ENCODE measurements at places on chromosomes 6 and 20.

DNA sequence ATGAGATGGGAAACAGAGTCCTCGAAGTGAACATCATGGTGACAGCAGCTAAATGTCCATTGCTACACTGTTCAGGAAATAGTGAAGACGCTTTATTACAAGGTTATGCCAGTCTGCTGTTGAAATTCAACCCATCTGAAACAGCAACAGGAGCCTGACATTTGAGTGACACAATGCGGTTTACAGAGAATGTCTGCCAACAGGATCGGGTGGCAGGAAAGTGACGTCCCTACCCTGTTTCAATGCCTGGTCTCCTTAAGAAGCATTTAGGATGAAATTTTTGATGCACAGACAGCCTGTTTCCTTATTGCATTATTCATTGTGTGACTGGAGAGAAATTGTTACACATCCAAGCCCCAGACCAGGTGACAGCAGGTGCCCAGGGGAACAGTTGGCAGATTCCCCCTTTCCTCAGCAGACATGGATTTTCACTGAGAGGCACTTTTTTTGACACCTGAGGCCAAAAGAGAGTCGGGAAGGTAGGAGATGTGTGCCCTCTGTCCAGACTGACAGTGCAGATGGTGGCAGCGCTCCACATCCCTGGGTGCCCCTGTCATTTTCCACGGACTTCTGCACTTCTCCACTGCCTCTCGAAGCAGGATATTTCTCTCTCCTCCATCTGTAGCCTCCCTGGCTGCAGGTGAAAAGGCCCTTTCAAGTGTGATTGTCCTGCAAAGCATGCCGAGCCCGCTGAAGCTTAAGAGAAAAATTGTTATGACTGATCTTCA is 87.9 kb downstream of the BFSP1 start:
- no peak overlapping the region for H3K27ac ChIP-seq
- DNase-seq = no peak
- H3K27me3 ChIP-seq = no peaks in the 10 kb centered on the region
- H3K36me3 ChIP-seq = no peaks in the 10 kb centered on the region
- H3K4me1 ChIP-seq = no peaks in the 10 kb centered on the region

DNA sequence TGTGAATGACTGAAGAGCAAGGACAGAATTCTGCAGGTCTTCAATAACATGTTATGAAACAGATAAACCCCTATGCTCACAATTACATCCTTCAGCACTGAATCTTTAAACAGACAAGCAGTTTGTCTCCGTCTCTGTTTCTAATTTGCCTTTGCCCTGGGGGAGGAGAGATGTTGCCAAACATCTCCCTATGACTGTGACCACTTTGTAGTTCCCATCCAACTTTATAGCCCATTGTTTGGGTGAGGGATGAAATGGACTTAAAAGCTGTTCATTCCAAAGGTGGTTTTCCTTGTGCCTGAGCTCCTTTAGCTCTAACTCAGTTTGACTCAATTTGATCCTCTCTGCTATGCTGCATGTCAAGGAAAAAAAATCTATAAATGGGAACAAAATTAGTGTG is 19.5 kb upstream of the ADTRP start:
- no peak overlapping the region for H3K4me3 ChIP-seq
- no peaks in the 10 kb centered on the region for H3K27me3 ChIP-seq
- DNase-seq = no peak

GRCh38 chr6:109781001-109781400 is 89.9 kb downstream of the FIG4 start:
- no peaks in the 10 kb centered on the region for H3K27me3 ChIP-seq
- H3K36me3 ChIP-seq = no peaks in the 10 kb centered on the region
- no peaks in the 10 kb centered on the region for H3K4me1 ChIP-seq
- H3K27ac ChIP-seq = no peak overlapping the region
- H3K4me3 ChIP-seq = no peak overlapping the region

GRCh38 chr20:29878777-29879442 is 1378.6 kb upstream of the DEFB115 start:
- H3K36me3 ChIP-seq = no peaks in the 10 kb centered on the region
- no peak overlapping the region for H3K4me3 ChIP-seq
- no peaks in the 10 kb centered on the region for H3K4me1 ChIP-seq
- H3K27me3 ChIP-seq = no peaks in the 10 kb centered on the region
- no peak overlapping the region for H3K27ac ChIP-seq

DNA sequence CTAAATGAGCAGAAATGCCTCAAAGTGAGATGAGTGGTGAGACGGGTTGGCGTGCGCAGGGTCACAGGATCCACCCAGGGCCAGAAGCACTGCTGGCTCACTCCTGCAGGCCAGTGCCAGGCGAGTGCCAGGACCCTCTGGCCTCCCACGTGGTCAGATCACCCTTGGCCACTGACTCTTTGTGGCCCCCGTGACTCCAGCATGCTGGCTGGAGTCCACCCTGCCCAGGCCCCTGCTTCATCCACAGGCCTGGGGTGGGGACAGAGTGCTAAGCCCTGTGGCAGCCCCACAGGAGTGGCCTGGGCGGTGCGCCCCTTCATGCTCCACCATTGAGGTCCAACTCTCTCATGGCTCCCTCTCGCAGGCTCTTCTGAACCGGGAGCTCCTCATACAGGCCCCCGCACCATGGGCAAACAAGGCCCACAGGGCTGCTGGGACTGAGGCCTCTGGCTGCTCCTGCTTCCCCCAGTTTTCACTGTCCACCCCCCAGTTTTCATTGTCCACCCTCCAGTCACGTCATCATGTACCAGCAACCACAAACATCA is 61.6 kb downstream of the ABHD12 start:
- DNase-seq = no peak
- peaks cover 19% of the 10 kb centered on the region for H3K4me1 ChIP-seq
- no peak overlapping the region for H3K27ac ChIP-seq
- H3K27me3 ChIP-seq = no peaks in the 10 kb centered on the region
- H3K4me3 ChIP-seq = peak overlapping the region; percentile 13
- no peaks in the 10 kb centered on the region for H3K36me3 ChIP-seq

DNA sequence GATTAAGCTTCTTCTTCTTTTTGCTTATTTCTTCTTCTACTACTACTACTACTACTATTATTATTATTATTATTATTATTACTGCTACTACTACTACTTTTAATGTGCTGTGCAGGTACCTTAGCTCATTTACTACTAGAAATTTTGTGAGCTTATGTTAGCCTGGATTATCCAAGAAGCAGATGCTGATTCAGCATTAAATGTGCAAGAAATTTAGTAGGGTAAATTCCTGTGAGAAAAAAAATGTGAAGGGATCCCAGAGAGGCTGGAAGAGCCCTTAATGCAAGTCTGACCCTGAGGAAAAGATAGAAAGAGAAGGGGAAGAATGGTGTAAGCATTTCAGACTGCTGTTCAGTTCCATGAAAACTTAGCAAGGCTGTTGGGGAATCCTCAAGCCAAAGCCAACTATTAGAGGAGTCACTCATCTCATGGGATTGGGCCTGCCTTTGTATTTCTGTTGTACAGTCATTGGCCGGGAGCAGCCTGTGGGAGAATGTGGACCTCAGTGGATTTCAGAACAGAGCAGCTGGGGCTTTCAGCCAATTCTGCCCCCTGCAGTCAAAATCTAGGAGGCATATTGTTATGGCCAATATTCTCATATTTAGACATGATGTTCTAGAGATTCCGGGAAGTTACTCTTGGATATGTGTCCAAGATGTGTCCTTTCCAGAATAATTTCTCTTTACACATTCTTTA is 37.2 kb upstream of the TSPYL1 start:
- no peak overlapping the region for H3K27ac ChIP-seq
- no peaks in the 10 kb centered on the region for H3K36me3 ChIP-seq
- no peak for DNase-seq

DNA sequence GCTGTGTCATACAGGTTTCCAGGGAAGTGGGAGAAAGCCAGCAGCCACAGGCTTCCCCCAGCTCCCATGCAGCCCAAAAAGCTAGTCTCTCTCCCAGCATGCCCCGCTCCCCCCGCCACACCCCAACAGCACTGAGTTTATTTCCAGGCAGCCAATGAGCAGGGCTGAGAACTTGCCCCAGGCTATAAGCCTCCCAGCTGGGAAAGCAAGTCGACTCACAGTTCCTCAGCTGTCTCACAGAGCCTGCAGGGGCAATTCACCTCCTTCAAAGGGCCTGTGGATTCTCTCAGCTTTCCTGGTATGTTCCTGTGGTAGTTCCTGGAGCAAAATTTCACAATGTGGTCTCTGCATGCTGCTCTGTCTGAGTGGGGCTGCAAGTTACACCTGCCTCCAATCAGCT is 34.2 kb downstream of the PAX1 start:
- peak; percentile 90 for DNase-seq
- no peak overlapping the region for H3K4me3 ChIP-seq
- H3K4me1 ChIP-seq = peaks cover 3% of the 10 kb centered on the region
- H3K27ac ChIP-seq = no peak overlapping the region
- H3K27me3 ChIP-seq = no peaks in the 10 kb centered on the region

DNA sequence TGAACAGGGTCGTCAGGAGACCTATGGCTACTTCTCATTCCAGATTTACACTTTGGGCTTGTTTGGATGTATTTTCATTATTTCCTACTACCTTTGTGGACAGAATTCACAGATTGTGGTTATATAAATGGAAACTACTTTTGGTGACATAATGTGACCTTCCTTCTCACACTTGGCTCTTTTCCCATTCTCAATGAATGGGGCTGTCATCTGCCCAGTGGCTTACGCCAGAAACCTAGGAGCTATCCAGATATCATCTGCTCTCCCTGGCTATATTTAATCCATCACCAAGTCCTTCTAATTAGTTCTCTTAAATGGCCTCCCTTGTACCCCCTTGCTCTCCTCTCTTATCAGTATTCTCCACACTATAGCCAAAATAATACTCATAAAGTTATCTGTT is 1606.8 kb downstream of the KHDRBS2 start:
- H3K27me3 ChIP-seq = no peaks in the 10 kb centered on the region
- no peak overlapping the region for H3K27ac ChIP-seq
- DNase-seq = no peak
- no peak overlapping the region for H3K4me3 ChIP-seq
- H3K36me3 ChIP-seq = no peaks in the 10 kb centered on the region

GRCh38 chr6:14804001-14804784 is 441.7 kb upstream of the JARID2 start:
- no peaks in the 10 kb centered on the region for H3K27me3 ChIP-seq
- DNase-seq = peak; percentile 57
- H3K4me3 ChIP-seq = no peak overlapping the region
